ENCODE measurements at places on chromosomes 3 and 15. TPM values are rescaled to one million over a fixed set of nuclear protein-coding genes. Genes with fewer than 3 reads are reported as not detected.

DNA sequence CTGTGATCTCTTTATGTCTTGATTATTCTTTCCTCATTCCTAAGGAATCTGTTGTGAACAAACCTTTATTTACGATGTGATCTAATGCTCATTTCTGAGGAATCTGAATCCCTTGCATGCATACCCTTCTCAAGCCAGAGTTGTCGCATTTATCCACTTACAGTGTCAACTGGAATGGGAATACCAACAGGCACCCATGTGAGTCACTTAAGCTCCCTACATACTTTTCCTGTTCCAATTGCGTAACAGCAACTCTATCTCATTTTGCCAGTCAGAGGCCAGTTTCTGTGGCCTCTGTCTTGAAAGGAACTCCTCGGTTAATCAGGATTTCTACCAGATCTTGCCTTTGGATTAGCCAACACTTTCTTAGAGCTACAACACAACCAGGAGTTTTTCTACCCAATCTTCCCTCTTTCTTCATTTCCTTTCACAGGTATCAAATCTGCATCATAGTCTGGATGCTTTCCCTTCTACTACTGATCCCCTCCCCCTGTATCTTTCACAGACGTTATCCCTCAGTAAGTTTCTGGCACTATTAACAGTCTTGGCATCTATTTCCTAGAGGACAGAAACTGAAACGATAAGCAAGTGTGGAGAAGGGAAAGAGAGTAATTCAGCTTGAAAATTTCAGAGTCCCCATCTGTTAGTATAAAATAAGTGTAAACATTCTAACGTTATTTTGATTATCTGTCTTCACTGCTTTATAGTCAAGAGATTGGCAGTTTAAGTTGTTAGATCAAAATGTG is 66.8 kb upstream of the BCHE start:
- no peak for DNase-seq

DNA sequence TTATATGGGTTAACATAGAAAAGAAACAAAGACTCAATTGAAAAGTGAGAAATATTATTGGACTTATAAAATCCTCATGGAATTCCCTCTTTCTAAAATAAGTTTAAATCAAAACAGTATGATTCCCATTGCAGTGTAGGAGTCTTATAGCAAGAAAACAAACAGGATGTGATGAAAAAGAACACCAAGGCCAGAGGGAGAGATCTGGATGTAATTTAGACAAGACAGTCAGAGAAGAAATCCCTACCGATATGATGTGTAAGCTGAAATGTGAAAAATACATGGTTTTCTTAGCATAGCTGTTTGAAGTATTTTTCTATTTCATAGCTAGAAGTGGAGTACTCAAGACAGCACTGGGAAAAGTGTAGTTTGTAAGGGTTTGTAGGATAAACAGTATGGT is 521.5 kb downstream of the RSL24D1 start:
- DNase-seq = no peak

DNA sequence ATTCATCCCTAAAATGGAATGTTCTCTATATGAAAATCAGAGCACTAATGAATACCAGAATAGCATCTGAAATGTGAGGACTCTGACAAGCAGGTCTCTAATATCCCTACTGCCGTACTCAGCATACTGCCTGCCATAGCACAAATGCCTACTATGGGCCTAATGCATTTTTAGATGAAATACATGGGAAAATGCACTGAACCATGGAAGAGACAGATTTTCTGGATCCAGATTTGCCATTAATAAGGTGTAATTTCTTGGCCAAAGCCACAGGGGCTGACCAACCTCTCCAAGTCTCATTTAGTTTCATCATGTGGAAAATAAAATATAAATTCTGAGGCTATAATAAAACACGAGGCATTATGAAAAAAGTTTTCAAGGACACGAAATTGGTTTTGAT is 123.8 kb downstream of the CBLB start:
- no peak for DNase-seq

- DNase-seq = no peak
Observed at GRCh38 chr15:33746203-33746602, 222.1 kb upstream of the CHRM5 start.

DNA sequence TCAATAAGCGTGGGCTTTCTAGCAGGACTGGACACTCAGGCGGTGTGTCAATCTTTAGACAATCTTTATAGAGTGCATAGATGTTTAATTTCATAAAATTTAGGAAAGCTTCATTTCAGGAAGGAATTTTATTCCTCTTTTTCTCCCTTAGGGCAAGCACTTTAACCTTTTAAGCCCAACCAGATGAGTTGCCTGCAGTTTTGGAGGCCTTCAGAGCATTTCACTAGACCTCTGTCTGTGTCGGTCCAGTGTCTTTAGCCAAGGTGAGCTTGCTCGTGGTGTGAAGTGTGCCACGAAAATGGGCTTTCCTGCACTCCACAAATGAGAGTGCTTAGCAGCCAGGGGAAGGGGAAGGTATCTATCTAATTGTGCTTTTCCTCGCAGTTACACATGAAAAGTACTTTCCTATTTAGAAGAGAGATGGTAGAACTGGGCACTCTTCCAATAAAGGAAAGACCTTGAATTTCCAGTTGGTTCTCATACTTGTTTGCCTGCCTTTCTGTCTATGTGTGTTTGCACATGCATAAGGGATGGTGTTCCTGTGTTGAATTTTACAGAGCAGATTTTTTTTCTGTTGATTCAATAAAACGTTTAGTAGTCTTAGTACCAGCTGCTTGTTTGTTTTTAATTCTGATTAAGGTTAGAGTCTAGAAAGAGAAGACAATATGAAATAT is 53.6 kb downstream of the FEZF2 start:
- DNase-seq = no peak

DNA sequence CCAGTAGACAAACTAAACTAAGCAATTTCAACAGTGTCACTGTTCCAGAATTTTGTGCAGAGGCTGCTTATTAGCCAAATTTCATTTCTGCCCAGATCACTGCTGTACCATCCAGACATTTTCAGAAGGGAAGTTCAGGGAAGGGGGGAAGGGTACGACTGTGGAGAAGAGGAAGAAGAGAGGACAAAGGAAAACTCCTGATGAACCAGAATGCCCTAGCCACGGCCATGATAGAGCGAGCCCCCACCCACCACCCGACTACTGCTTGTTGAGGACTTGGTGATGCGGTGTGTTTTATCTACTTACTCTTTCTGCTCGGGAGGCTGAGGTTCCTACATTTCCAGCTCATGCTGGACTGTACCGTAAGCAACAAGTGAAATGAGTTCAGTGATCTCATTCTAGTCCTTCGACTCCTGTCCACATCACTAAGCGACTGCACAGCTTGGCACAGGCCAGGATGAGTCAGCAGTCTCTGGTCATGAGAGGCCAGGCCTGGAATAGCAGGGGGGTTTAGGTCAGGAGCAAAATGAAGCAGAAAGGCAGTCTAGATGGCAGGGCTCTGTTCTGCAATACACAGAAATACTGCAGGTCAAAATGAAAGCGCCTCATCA is 330.8 kb downstream of the TIGIT start:
- peak; percentile 95 for DNase-seq

GRCh38 chr15:69613182-69613581 is 160.6 kb downstream of the RPLP1 start:
- DNase-seq = no peak

- no peak for DNase-seq
Observed at GRCh38 chr3:14397940-14398796, 4.2 kb upstream of the SLC6A6 start.

DNA sequence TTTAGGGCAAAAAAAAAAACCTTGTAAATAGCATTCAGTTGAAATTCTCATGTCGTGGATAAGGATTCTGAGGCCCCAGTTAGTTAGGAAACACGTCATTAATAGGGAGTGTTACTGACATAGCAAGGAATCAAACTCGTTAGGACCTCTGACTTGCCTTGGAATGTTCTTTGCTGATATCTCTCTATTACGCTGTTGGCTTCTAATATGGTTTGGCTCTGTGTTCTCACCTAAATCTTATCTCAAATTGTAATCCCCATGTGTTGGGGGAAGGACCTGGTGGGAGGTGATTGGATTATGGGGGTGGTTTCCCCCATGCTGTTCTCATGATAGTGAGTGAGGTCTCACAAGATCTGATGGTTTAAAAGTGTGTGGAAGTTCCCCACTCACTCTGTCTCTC is 40.3 kb downstream of the CHL1 start:
- DNase-seq = no peak

- DNase-seq = peak; percentile 62
Observed at GRCh38 chr3:160801386-160802118, 45.5 kb downstream of the PPM1L start.

DNA sequence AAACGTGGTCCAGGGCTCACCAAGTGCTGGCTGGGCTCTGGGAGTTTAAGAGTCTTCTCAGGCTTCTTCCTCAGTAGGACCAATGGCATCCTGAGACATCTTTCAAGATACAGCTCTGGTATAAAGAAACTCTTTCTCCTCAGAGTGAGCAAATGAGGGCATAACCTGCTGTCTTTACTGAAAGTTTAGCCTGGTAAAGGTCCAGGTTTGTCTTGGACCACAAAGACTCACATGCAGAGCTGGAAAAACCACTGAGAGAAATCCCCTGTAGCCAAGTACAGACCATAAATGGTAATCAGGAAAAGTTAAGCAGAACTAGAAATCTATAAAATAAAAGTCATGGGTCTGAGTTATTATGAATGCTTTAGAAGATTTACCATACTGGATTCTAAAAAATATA is 23.1 kb downstream of the CD47 start:
- no peak for DNase-seq

- DNase-seq = no peak
Observed at GRCh38 chr3:56654460-56654859, 28.6 kb downstream of the TASOR start.

DNA sequence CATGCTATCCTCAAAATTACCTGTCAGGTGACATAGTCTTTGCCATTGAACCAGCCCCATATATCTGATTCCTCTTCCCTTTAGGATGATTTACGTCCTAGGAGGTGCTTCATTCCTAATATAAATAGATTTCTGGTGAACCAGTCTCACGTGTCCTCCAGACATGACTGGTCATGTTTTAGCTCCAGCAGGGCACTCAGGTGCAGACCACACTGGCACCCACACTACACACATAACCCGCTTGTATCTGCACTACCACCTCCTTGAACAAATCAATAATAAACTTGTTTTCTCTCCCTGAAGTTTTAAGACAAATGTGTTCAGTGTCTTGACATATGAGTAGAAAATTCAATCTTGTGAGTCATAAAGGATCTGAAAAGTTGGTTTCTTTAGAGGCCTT is 155.5 kb downstream of the GOLIM4 start:
- DNase-seq = no peak

DNA sequence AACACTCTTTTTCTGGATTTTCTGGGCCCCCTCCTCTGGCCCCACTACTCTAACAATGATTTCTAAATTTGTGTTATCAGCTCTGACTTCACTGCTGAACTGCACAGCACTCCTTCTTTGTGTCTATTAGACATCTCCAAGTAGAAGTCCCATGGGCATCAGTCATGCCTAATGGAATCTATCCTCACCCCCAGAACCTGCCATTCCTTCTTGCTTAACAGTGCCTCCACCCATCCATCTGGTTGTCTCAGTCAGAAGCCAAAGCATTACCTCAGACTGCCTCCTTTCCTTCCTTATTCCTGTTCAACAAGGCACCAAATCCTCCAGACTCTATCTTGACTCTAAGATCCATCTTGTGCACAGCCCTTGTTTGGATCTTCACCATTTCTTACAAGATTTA is 36.2 kb downstream of the SSR3 start:
- no peak for DNase-seq

- no peak for DNase-seq
Observed at GRCh38 chr3:193803288-193803687, 210.3 kb downstream of the OPA1 start.

DNA sequence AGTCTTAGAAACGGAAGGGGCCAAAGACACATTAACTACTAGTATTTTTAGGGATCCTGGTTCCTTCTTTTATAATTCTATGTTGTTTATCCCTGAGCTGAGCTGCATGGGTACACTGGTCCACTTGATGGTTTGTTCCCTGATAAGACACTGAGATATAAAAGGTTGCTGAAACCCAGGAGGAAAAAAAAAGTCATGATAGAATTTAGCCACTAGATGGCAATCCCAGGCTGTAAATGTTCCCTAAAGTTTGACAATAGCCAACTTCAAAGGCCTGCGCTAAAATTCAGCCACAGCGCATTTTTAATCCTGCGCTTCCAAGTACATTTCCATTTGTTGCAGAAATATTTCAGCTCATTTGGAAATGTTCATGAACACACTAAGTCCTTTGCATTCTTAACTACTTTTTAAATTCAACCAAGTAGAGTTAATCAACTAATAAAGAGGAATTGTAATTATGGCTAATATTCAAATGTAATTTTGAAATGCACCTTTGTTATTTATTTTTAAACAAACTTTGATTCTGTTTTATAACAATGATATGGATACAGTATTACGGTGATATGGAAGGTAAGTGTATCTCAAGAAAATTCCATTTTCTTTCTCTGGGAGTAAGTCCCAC is 249.3 kb upstream of the FEZF2 start:
- DNase-seq = no peak

The CAND2 gene
- total RNA-seq = 56.7 TPM

The GABRA5 gene
- total RNA-seq = not detected

The SEMA6D gene
- 17.7 TPM for total RNA-seq

The IQCF5 gene
- not detected for total RNA-seq

The CFAP92 gene
- 0.49 TPM for total RNA-seq

The UCN2 gene
- not detected for total RNA-seq

The STT3B gene
- total RNA-seq = 98.6 TPM

The CACNA2D2 gene
- 1.2 TPM for total RNA-seq

The CYP1A2 gene
- not detected for total RNA-seq

The TGM4 gene
- not detected for total RNA-seq

All from Right ventricle myocardium inferior (tissue), 1 donor.